ENCODE measurements at places on chromosomes 4 and X.

- DNase-seq = no peak
These were observed 102.8 kb downstream of the RTL5 start for GRCh38 chrX:72028701-72029470.

DNA sequence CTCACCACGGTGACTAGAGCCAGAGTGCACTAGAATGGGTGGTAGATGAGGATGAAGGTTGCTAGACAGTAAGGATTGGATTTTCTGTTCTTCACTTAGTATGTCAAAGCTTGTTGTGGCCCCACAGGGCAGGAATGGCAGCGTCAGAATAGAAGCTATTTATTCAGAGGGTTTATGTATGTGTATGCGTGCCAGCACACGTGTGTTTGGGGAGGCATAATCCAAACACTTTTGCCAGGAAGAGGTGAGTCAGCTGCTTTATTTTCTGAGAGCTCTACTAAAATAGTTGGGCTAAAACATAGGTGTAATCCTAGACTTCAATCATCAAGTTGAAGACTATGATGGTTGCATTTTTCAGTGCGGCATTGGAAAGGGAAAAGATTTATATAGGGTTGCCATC lies 1.2 kb upstream of the MAGEE2 start:
- DNase-seq = no peak

GRCh38 chrX:9786798-9787635 lies 788 bp downstream of the SHROOM2 start:
- no peak for DNase-seq

DNA sequence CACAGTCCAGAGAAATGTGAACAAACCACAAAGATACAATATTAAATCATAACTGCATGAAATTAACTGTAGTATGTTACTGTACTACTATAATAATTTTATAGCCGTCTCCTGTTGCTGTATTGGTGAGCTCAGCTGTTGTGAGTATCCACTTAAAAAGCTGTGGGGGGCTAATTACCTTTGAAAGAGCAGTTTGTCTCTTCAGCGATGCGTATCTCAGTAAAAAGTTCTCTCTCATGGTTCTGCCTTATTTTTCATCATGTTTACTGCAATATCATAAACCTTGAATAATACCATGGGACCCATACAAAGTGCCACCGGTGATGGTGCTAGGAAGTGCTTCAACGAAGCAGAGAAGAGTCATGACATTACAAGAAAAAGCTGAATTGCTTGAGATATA lies 8.4 kb upstream of the MSMO1 start:
- DNase-seq = no peak

DNA sequence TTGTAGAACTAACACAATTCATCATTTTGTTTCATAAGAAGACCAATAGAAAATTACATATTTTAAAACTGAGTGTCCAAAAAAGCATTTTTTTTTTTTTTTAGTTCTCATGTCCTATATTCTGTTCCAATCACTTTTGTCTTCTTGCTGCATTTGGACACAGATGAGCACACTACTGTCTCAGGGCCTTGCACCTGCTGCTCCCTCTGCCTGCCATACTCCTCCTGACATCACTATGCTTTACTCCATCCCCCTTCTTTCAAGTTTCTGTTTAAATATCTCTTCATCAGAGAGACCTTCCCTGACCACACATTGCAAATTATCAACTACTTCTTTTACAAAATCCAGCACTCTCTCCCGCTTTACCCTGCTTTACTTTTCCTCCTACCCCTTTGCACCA lies 230.7 kb upstream of the GK2 start:
- no peak for DNase-seq

DNA sequence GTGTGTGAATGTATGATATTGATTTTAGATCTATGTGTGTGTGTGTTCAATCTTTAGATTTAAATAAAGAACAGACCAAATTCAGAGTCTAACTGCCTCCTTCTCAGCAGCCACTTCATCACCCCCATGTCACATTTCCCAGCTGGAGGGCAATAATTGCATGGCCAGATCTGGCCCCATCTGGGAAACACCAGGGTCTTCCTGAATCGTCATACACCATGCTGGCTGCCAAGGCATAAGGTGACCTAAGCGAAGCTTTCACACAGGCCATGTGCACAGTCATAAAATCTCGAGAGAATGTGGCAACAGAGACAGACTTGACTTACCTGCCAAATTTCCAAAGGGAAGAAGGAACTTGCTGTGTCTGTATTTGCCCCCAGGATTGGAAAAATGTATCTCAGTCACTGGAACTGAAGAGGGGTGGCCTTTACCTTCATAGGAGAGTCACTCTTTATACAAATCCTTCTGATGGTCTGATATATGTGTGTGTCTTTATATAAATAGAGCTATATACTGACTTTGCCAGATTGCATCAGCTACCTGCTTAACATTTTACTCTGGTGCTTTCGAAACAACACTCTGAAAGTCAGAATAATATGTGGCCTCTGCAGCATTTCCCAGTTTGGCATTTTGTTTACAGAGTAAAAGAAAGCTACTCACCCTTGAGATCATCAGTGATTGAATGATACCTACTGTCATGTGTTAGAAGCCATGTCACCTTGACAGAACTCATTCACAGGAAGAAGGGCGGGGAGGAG lies at the start of gene PLAC1:
Gene PLAC1, minus strand, starts transcription at position 470 of the 758 bp plus-strand sequence. CDS start 91,789 bp downstream, outside the sequence.
- DNase-seq = no peak

- no peak for DNase-seq
These were observed 6.8 kb downstream of the BGN start for GRCh38 chrX:153501530-153501929.

- DNase-seq = no peak
These were observed 296.9 kb downstream of the GRID2 start for GRCh38 chr4:92600638-92601037.

DNA sequence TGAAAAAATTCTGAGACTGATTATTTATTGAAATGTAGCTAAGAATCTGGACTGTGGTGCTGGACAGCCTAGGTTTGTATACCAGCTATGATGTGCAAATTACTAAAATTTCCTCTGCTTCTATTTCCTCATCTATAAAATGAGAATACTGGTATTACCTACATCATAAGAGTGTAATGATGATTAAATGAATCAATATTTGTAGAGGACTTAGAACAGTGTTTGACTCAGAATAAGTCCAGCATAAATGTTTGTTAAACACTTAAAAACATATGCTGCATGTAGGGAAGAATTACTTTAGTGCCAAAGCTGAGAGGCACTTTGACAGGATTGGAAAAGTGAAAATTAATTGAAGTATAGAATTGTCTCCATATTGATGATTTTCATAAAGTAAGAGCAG lies 55.3 kb upstream of the TMPRSS11F start:
- no peak for DNase-seq

DNA sequence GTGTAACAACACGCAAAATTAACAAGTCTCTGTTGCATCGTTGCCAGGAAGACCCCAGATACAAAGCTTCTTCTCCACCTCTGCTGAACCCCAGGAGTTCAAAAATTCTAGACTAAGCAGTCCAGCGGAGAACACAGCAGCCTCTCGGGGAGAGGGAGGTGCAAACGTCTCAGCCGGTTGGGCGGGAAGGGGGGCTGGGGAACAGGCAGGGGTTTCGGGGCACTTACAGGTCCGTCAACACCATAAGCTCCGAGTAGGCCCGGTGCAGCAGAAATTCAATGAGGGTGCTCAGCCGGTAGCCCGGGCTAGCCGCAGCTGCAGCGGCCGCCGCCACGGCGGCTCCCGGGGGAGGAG lies 394 bp downstream of the MED14 start:
- DNase-seq = peak; percentile 1

DNA sequence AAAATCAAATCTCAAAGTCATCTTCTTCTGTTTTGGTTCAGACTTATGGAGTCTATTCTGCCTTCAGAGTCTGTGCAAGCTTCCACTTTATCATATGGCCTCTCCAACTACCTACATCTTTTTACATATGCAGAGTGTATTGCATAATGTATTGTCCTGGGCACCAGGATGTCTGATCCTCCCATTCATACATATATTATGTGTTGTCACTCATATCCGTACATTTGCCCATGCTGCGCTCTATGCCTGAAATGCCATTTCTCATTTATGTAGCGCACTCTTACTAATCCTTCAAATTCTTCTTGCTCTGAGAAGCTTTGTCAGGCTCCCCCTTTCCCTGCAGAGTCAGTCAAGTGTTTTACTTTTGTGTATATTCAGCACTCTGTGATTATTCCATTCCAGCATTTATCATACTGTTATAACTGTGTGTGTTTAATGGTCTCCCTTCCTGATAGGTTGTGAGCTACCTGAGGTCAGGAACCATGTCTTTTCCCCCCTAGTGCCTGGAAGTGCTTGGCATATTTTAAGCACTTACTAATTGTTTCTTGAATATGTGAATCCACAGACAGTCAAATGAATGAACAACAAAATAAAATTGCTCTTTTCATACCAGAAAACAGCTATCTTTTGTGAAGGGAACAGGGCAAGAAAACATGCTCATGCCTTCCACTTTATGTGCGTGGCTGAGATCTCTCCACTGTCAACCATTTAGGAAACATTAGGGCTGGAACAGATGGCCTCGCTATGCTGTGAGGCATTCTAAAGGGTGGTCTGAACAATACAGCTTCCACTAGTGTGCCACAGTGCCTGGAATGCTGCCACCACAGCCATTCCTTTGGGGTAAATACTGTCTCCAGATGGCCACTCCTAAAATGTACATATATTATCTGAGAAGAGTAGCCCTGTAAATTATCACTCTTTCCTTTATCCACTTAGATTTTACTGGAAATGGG lies 81.8 kb downstream of the GLUD2 start:
- no peak for DNase-seq

DNA sequence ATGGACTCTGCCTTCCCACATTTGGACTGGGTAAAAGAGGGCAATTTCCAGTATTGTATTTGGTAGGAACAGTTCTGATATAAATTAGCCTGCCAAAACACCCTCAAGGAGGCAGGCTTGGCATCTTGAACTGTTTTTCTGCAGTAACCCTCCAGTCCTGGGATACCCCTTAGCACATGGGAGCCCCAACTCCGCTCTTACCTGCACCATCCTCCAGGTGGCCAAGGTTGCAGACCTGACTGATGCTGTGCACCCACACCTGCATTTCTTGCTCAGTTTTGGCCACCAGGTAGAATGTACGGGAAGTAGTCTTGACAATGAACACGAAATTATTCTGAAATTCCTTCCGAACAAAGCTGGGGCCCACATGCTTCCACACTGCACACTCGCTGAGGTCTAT lies 35.1 kb downstream of the GAB3 start:
- no peak for DNase-seq

DNA sequence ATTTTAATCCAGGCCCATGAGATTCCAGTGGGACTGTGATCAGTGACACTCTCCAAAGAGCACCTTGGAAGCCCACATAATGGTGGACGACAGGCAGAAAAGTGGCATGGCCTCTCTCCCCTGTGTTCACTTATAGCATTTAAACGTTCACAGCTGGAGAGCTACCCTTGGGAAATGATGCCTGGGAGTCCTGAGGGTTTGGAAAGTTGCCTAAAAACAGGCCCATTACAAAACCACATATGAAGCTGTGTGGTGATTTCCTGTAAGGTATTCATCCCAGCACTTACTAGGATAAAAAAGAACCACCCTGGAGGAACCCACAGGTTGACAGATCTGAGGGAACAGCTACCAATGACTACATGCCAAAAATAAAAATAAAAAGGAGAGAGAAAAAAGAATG lies 193.2 kb downstream of the RASL11B start:
- DNase-seq = no peak

GRCh38 chr4:80154545-80154933 lies 42.8 kb upstream of the PRDM8 start:
- no peak for DNase-seq

GRCh38 chrX:119229253-119229615 lies 6.9 kb upstream of the PGRMC1 start:
- DNase-seq = no peak

DNA sequence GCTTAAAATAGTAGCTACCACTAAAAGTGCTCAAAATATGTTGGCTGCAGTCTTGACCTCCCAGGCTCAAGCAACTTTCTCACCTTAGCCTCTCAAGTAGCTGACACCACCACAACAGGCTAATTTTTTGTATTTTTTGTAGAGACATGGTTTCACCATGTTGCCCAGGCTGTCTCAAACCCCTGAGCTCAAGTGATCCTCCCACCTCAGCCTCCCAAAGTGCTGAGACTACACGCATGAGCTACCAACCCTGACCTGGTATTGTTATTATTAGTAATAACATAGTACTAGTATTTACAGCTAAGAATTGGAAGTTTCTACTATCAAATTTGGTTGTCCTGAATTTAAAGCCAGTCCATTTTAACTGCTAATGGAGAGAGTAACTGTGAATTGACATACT lies 18.0 kb downstream of the STAP1 start:
- no peak for DNase-seq

- no peak for DNase-seq
These were observed 916 bp upstream of the POU4F2 start for GRCh38 chr4:146637621-146638332.

DNA sequence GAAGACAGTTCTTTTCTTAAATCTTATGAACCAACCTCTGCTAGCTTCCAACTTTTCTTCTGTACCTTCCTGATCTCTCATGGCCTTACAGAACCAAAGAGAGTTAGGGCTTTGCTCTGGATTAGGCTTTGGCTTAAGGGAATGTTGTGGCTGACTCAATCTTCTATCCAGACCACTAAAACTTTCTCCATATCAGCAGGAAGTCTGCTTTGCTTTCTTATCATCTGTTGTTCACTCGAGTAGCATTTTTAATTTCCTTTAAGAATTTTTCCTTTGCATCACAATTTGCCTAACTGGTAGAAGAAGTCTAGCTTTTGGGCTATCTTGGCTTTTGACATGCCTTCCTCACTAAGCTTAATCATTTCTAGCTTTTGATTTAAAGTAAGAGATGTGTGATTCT lies 167.0 kb downstream of the TBCK start:
- DNase-seq = no peak

DNA sequence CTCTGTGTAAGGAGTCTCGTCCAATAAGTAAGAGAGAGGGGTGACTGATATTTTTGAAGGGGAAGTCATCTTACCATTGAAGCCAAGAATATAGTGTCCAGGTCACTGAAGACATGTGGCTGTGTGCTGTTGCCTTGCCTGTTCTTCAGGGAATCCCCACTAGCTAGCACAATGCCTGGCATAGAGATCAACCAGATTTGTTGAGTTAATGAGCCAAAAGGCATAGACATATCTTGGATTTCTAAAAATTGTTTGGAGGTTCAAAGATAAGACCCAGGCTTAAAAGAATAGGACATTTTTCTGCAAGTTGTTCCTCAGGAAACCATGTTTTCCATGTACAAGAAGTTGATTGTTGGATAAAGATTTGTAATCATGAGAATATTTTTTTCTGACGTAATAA lies 119.3 kb upstream of the DKK2 start:
- no peak for DNase-seq

- no peak for DNase-seq
These were observed 195.7 kb downstream of the GPAT3 start for GRCh38 chr4:83731609-83732008.

DNA sequence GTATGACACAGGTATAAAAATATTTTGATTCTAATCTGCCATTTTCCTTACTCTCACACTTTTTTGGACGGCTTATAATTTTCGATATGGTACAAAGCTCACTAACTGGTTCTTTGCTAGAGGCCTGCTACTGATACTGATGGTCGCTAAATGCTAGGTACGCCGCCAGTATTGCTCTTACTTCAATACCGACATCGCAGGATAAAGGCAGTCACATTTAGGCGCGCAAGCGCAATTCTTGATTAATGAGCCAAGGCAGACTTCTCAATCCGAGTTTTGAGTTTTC lies 557 bp upstream of the USP38 start:
- DNase-seq = no peak

GRCh38 chrX:28693101-28693500 lies 105.9 kb downstream of the IL1RAPL1 start:
- no peak for DNase-seq
